Suppressor macrophage (primary cell): ENCODE measurements at places on chromosomes 16 and 17.

DNA sequence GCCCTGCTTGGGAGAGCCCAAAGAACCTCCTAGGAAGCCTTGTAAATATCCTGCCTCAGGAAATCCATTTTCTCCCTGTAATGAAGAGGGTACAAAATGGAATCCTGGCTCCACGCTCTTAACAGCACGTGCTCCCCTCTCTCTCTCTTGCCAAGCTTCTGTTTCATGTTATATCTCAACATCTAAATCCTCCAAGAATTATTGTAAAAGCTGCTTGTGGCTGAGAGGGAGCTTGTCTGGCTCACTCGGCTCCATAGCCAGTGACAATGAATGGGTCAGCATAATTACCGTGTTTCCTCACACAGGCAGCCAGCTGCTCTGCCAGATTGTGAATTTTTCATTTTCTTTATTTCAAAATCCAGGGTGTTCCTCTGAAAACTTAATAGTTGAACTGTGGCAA is 317.8 kb downstream of the RBFOX1 start:
- no peak for DNase-seq

GRCh38 chr17:80413771-80414507 is 1.0 kb upstream of the ENDOV start:
- no peak for DNase-seq

GRCh38 chr16:84647828-84648594 is at the start of gene KLHL36:
TSS of gene KLHL36 (plus strand) at chr16:84648511. CDS start at chr16:84650868, 2,357 bp downstream.
- peak; percentile 65 for DNase-seq

DNA sequence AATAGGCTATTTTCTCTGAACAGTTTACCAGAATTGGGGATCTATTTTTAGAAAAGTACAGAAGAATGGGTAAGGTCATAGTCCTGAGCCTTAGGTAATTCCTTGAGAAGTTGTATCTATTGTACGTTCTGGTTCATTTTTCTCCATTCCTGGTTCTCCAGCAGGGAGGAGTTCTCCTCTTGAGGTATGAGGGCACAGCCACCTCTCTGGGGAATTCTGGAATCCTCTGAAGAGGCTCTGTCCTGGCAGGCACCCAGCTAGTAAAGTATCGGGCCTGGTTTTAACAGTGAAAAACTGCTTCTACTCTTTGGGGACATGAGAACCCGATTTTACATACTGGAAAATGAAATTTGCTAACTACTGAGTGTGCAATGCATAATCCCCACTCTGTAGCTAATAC is 19.6 kb upstream of the PMFBP1 start:
- DNase-seq, result no peak

- no peak for DNase-seq
These were observed 26.6 kb downstream of the GSE1 start for GRCh38 chr16:85639529-85640253.

DNA sequence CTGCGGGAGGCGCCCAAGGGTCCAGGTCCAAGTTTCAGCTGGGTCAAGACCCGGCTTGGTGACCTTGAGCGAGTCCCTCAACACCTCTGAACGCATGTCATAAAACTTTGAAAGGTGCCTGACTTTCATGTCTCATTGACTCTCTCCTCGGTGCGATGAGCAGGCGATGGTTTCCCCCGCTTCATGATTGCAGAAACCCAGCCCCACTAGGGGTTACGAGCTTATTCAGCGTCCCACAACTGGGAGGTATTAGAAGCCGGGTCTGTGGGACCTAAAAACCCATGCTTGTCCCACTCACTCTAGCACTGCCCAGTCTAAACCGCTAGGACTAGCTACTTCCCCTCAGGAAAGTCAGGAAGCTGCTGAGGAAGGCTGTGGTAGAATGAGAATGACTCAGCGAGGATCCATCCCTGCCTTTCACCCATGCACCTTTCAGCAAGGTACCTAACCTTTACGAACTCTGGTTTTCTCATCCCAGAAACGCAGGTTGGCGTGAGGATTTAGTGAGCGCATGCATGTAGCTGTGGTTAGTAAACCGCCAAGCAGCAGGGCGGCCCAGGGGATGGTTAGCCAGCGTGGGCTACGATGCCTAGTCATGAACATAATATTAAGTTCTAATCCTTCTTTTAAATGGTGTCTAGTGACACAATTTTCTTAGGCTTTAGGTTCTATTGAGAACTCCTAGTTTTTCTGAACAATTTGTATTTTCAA is 26.2 kb upstream of the RFFL start:
- peak; percentile 63 for DNase-seq

DNA sequence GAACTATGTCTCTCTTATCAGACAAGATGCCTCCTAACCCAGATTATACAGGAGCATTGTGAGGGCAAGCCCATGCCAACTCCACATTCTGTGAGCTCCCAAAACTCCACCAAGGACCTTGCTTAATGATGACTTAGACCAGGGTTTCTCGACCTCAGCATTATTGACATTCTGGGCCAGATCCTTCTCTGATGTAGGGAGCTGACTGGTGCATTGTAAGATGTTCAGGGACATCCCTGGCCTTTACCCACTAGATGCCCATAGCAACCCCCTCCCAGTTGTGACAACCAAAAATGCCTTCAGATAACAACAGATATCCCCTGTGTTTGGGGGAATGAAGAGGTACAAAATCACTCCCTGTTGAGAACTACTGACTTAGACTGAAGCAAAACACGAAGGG is 43.6 kb downstream of the HOXB1 start:
- no peak for DNase-seq

DNA sequence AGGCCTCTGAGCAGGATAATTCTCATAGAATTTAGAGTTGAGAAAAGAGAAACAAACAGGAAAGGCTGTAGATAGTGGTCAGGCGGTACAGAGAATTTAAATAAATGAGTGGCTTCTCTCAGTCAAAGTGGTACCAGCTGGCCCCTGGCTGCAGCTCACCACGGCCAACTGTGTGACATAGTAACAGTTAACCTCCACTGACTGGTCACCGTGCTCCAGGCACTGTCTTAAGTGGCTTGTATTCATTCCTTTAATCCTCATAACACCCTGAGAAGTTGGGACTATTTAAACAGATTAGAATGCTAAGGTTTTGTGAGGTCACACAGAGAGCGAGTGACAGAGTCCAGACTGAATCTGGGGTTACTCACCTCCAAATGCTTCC is 108.9 kb downstream of the GNAO1 start:
- DNase-seq, result no peak

GRCh38 chr16:57141822-57142631 is 43.8 kb downstream of the PSME3IP1 start:
- no peak for DNase-seq

GRCh38 chr17:80216473-80217456 is 3.4 kb downstream of the SGSH start:
- no peak for DNase-seq

GRCh38 chr17:7644775-7645174 is 6.0 kb upstream of the ATP1B2 start:
- DNase-seq, result peak; percentile 66

- DNase-seq, result no peak
These were observed 369.1 kb downstream of the CPPED1 start for GRCh38 chr16:12434567-12434966.

DNA sequence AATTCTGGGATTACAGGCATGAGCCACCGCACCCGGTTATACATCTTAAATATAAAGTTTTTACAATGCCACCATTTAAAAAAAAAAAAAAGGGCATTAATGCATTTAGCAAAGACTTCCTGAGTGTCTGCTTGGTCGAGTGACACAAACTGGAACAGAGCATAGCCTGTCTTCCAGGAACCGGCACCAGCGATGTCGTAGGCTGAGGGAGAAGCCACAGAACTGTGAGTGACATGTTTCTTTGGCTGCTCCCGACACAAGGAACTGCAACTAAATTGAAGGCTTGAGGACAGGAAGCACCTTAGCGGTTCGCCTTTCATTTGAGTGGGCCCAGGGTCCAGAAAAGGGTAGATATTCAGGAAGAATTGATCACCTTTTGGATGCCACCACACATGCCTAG is 717.8 kb downstream of the MAF start:
- peak; percentile 20 for DNase-seq
